ENCODE measurements at places on chromosomes 3 and 15.

- no peak for DNase-seq
Measured at GRCh38 chr15:51237816-51238215, 100.6 kb downstream of the CYP19A1 start.

DNA sequence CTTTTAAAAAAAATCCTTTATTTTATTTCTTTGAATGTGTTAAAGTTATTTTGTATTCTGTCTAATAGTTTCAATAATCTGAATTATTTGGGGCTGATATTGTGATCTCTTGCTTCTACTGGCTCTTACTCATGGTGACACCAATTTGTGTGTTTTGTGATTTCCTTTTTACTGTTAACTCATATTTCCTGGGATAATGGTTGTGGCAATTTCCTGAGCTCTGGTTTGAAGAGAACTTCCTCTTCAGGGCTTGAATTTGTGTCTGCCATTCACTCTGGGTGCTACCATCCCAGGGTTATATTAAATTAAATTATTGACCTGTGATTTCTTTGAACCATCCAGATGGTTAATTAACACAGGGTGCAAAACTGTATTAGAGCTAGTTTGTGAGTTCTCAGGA, 60.4 kb upstream of the RNF7 start:
- DNase-seq, result no peak

- DNase-seq, result no peak
Measured at GRCh38 chr15:72369964-72370363, 5.8 kb downstream of the HEXA start.

GRCh38 chr15:61680260-61681037, 379.8 kb downstream of the VPS13C start:
- DNase-seq, result no peak

- no peak for DNase-seq
Measured at GRCh38 chr3:154142608-154143007, 21.4 kb downstream of the ARHGEF26 start.

GRCh38 chr3:30201715-30202114, 404.7 kb upstream of the TGFBR2 start:
- DNase-seq, result no peak

DNA sequence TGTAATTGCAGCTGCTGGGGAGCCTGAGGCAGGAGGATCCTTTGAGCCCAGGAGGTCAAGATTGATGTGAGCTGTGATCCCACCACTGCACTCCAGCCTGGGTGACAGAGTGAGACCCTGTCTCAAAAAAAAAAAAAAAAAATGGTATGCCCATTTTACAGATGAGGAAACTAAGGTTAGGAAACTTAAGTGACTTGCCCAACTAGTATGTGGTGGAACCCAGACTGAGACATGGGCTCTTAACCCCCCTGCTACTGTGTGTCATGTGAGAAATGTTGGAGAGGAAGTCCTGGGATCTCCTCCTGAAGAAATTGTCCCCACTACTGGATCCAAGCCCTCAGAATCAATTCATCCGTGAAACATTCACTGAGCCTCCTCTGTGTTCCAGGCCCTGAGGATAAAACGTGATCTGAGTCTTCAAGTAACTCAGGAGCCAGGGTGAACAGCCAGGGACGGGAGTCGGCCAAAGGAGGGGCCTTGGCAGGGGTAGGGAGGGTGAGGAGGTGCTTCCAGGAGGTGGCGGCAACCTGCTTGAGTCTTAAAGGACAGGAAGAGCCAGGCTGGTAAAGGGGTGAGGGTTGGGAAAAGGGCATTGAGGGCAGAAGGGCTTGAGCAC, 19.6 kb upstream of the RNU6-1 start:
- no peak for DNase-seq

- DNase-seq, result no peak
Measured at GRCh38 chr15:73647259-73648013, 14.2 kb upstream of the NPTN start.

DNA sequence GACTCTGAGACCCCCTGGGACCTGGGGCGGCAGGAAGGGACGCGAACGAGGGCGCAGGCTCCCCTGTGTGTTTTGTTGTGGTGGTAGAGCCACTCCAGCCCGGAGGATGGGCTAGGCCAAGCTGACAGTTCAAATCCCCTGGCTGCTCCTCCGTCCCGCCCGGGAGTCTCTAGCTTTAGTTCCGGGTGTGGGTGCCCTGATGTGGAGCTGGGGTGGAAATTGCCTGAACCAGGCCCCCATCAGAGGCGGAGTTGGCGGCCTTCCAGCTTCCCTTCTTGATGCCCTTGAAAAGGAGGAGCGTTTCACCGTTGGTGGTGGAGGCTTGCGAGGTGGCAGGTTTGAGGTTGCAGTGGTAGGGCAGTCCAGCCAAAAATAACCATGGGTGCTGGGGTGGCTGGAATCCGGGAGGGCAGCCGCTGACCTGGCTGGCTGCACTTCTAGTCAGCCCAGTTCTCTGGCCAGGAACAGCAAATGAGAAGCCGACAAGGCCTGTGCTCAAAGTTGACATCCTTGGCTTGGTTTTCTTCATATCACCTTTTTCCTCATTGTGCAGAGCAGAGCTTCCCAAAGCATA, 817 bp downstream of the CLK3 start:
- DNase-seq, result peak; percentile 45

DNA sequence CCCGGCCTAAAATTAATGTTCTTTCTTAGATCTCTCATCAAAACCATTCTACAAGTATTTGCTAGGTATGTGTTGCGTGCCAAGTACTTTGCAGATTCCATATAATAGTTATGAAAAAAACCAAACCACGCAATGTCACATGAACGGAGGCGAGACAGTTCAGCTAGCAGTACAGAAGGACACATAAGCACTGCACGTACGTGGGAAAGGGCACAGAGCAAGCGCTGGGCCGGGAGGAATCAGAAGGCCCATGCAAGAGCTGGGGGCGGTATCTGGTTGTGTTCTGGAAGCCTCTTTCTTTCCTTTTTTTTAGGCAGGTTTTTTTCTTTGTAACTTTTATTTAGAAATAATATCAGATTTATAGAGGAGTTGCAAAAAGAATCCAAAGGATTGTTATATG, 11.3 kb downstream of the PDIA5 start:
- DNase-seq, result no peak

GRCh38 chr3:89847955-89848354, 740.5 kb downstream of the EPHA3 start:
- DNase-seq, result no peak

- no peak for DNase-seq
Measured at GRCh38 chr3:147361454-147362420, 44.6 kb downstream of the ZIC4 start.

DNA sequence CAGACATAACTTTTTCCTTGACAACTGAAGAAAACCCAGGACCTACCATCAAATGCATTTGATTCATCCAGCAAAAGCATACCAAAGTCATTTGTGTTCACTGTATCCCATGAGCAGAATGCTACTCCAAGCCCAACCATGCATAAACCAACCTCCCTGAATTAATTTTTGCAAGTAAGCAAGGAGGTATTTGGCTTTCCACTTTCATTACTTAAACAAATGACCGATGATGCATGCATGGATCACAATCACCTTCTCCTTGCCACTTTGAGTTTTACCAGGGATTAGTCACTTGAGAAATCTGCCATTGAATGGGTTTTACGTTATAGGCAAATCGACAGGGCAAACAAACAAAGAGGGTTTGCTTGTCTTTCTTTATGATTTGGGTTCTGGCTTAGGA, 214.8 kb downstream of the FMN1 start:
- no peak for DNase-seq

GRCh38 chr3:4665197-4665596, 172.0 kb downstream of the ITPR1 start:
- no peak for DNase-seq

DNA sequence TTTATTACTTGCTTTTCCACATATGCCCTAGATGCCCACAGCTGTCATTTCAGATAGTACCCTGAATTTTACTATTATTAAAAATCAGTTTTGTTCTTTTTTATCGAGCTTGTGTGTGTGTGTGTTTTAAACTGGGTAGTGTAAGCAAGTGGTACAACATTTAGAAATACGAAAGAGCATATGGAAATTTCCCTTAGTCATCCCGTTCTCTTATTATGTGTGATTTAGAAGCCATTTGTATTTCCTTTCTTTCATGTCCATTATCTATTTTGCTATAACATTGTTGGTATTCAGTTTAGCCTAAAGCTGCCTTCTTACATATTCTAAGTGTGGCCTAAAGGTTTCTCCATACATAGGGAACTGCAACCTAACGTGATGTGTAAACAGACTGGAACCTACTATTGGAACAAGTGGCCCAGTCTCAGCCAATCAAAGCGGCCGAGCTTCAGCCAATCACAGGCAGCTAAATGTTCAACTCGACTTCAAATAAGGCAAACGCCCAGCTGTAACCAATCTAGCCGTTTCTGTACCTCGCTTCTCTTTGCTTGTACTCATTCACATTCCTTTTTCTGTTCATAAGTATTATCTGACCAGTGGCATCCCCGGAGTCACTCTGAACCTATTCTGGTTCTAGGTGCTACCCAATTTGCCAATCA, 14.7 kb upstream of the SYN2 start:
- DNase-seq, result no peak

- DNase-seq, result no peak
Measured at GRCh38 chr3:39361252-39361927, 21.8 kb upstream of the SLC25A38 start.

DNA sequence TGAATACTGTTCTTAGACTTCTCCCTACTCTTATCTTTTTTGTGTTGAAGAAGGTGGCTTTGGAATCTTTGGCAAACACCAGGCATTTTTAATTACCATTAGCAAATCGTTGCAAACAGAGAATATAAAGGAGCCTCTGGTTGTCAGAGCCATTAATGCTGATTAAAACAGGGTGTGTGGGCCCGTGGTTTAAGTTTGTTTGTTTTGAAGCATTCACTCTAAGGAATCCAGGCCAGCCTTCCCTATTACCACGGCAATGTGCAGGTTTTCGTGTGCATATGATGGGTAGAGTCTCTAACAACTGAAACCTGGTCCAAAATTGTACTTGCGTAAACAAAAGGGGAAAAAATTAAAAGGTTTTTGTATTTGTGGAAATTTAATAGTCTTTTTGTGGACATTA, 141.2 kb upstream of the GMNC start:
- no peak for DNase-seq

All from activated T-helper 1 cell treated with anti-CD3 and anti-CD28 coated beads, Interleukin-2, amount 50 U/mL, for 16 hours (primary cell).